Stimulated activated CD8-positive, alpha-beta memory T cell treated with anti-CD3 and anti-CD28 coated beads, Interleukin-7, amount 100 ng/mL, for 4 hours (primary cell): ENCODE measurements at places on chromosomes 1 and 21.

- no peak for DNase-seq
Measured at GRCh38 chr1:89611721-89612120, 21.2 kb upstream of the LRRC8C start.

DNA sequence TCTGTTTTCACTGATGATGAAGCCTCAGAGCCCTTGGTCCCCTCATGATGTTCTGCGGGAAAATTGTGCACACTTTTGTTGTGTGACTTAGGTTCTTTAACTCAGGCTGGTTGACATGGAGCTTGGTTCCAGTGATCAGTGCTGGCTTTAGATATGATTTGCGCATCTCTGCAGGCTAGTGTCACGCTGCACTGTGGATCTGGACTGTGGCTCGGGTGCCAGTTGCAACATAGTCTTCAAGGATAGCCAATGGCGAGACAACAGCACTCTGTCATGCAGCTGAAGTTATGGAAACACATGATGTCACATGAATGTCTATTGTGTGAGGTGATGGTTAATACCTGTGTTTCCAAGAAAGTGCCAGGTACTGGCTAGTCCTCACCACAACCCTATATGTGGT is 56.7 kb downstream of the DDR2 start:
- no peak for DNase-seq

GRCh38 chr1:39901464-39901713 is 328 bp downstream of the MYCL start:
- no peak for DNase-seq

GRCh38 chr1:21725748-21726392 is 56.7 kb upstream of the RAP1GAP start:
- DNase-seq, result no peak

DNA sequence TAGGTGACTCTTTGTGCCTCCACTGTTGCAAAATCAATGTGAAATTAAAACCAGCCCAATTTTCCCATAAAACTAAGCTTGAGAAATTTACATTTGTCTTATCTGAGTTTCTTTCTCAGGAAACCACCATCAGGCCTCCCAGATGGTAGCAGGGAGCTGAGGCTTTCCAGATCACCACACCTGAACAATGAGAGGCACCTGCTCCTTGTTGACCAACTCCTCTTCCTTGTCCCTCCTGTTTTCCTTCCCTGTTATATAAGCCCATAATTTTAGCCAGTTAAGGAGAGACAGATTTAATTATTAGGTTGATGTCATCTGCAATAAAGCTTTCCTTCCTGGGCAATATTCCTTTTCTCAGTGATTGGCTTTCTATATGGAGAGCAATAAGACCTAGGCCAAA is 32.0 kb upstream of the C1orf185 start:
- no peak for DNase-seq

DNA sequence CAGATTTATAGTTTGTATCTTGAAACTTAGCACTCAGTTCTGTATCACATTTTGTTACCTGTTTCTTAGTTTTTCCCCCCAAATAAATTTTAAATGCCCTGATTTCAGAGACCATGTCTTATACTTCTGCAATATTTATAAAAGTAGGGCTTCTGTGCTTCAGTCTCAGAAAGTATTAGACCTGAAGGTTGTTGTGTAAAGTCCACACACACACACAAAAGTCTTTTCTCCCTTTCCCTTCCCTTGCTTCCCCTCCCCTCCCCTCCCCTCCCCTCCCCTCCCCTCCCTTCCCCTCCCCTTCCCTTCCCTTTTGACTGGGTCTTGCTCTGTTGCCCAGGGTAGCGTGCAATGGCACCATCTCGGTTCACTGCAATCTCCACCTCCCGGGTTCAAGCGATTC is 41.0 kb upstream of the KCNK1 start:
- no peak for DNase-seq

- no peak for DNase-seq
Measured at GRCh38 chr1:104629589-104629988, 879.9 kb downstream of the AMY1C start.

- DNase-seq, result no peak
Measured at GRCh38 chr1:191695865-191696264, 462.4 kb upstream of the RGS18 start.

- no peak for DNase-seq
Measured at GRCh38 chr1:218613105-218613504, 268.0 kb downstream of the TGFB2 start.

DNA sequence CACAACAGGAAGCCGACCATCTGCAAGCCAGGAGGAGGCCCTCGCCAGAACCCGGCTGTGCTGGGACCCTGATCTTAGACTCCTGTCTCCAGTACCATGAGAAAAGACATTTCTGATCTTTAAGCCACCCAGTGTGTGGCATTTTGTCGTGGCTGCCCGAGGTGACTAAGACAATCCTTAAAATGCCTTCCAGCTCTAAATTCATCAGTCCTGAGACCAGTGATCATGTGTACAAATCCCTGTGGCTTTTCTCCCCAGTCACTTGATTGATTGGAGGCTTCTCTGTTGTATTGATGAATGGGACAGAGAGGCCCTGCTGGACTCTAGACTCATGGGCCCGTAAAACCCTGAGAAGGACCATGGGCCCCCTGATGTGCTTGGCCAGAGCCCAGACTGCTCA is 36.1 kb downstream of the B3GALT5 start:
- no peak for DNase-seq

DNA sequence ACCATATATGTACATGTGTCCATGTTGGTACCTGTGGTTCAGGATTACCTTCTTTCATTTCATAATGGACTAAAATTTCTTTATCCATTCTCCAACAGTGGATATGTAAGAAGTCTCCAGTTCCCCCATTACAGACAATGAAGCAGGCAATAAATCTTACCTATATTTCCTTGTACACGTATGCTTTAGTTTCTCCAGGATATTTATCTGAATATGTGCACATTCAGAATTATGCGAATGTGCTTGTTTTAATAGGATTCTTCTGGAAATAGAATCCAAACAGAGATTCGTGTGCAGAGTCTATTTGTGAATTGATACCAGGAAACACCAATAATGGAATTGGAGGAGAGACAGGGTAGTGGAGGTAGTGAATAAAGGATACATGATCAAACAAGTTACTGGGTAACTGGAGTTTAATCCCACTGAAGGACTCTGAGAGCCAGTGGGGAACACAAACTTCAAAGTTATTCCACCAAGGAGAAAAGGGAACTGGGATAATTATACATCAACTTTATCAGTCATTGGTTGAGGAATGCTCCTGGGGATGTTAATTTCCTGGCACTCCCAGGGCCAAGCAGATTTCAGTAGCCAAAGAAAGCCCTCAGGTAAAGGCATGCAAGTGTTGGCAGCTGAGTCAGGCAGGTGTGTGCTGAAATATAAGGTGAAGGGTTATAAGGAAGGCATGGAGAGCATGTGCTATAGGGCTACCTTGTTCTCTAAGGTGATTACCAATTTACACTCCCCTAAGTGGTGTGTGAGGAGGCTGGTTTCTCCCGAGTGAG is 374.9 kb upstream of the PBX1 start:
- no peak for DNase-seq

- DNase-seq, result no peak
Measured at GRCh38 chr21:14566894-14567293, 20.8 kb upstream of the SAMSN1 start.

DNA sequence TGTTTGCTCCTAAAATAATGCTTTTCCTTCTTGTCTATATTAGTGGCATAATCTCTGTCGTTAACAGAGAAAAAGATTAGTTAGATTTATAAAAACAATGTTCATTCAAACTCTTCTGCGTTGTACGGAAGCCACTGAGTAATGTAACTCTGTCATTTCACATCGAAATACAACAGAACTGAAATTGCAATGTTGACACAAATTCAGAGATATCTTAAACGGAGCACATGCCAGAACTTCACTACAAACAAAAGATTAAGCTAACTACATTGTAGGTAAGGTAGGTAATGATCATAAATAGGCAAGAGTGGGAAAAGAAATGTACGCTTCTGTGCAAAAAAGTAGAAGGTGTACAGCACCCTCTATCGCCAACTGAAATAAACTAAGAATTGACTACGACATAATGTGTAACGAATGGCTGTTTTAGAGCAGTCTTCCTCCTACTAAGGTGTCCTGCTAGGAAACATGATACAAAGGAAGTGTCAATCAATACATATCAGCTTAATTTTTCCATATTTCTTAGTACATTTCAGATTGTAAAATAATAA is 56.6 kb downstream of the PCNX2 start:
- no peak for DNase-seq

DNA sequence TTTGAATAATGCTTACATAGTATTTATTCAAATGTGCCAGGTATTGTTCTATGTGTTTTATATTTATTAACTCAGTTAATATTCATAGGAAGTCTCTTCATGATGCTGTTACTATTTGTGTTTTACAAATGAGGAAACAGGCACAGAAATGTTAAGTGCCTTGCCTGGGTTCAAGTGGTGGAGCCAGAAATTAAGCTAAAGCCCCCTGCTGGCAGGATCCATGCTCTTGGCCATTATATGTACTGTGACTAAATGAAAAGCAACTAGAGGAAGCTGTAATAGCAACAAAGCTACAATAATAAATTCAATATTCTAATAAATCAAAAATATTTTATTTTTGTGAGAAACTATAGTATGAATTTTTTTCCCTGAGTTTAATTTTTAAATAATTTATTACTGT is 30.0 kb downstream of the IARS2 start:
- DNase-seq, result no peak

GRCh38 chr1:113657126-113657525 is 102.2 kb downstream of the PHTF1 start:
- no peak for DNase-seq

DNA sequence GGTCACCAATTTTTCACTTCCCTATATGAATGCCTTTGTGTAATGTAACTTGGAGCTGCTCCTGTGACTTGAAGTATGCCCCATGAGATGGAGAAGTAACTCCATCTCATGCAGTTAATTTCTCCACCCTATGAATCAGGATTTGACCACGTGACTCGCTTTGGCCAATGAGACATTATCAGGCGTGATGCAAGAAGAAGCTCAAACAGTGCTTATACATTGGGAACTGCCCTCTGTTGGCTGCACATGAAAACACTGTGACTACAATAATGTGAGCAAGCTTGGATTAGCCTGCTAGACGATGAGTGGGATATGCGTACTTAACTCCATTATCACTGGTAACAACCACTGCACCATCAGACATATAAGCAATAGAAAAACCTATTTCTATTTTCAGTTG is 684.4 kb downstream of the PLA2G4A start:
- no peak for DNase-seq

DNA sequence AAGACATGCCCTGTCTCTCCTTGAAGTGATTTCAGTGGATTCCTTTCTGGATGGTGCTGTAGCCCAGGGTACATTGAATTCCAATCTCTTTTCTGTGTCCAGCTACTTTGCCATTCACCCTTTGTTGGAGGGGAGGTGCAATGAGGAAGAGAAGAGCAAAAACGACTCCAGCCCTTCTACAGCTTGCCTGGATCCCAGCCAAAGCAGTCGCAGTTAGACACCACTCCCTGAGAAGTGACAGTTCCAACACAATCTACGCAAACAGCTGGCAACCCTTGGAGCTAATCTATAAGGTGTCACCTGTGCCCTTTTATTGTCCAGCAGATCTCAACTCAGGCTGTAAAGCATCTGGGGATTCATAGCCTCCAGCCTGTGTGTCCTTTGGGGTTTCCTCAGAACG is 4.6 kb downstream of the CD244 start:
- DNase-seq, result no peak

- DNase-seq, result no peak
Measured at GRCh38 chr1:219790834-219791615, 137.3 kb downstream of the SLC30A10 start.

DNA sequence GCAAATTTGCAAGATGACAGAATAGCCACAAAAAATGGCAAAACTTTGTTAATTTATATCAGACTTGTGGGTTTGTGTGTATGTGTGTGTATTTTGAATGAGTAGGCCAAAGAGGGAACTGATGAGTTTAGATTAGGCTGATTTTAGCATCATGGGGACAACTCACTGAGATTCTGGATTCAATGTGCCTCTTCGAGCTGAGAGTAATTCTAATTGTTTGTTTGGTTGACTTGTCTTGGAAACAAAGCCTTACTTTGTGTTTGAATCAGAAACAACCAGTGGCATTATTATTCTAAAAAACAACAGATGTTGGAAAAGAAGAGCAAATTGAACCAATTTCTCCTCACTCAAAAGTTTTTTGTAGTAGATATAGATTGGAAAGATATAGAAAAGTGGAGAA is 40.5 kb upstream of the C21orf91 start:
- DNase-seq, result no peak

DNA sequence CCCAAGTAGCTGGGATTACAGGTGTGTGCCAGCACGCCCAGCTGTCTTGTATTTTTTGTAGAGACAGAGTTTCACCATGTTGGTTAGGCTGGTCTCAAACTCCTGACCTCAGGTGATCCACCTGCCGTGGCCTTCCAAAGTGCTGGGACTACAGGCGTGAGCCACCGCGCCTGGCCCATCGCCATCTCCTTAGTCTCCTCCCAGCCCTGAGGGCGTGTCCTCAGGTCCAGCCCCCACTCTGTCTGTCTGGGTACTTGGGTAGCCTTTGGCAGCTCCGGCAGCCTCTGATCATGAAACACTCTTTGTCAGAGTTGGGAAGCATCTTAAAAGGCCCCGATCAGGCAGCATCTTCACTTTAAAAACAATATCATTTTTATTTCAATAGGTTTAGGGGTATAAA is 90.3 kb upstream of the DISP3 start:
- DNase-seq, result no peak

DNA sequence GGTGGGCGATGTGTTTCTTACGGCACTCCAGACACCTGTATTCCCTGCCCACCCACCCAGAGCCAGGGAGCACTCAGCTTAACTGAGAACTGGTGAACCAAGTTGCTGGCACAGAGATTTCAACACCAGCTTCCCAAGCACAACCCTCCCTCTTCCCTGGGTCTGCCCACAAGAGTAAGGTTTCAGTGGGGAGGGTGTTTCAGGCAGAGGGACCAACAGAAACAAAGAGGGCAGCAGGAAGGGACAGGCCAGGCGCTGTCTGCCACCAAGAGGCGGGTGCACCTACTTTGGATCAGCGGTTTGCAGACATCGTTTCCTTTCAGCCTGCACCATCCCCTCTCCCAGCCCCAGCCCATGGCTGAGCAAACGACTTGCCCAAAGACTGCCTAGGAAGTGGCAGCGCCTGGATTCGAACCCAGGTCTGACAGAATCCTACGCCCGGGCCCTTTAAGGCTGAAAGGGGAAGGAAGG is 21.9 kb upstream of the ALDH4A1 start:
- DNase-seq, result no peak

GRCh38 chr1:10905841-10906655 is 106.4 kb upstream of the TARDBP start:
- DNase-seq, result no peak

- DNase-seq, result no peak
Measured at GRCh38 chr21:36369064-36369685, 16.0 kb upstream of the CHAF1B start.

- DNase-seq, result no peak
Measured at GRCh38 chr1:85554630-85555327, 25.8 kb upstream of the CCN1 start.

DNA sequence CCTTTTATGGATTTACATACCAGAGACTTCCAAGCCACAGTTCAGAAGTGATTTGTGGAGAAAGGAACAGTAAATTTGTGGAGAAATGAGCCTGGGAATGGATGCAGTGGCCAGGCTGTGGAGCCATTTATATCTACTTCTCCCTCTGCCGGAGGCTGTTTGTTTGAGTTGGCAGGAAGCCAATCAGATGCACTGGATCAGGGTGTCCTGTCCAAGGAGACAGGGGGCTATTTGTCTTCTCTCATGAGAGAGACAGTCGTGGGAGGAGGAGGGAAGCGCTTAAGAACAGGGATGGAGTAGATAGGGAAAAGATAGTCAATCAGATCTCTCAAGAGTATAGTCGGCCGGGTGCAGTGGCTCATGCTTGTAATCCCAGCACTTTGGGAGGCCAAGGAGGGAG is 2.8 kb upstream of the HAPLN2 start:
- DNase-seq, result no peak
